ENCODE measurements at places on chromosomes 4 and X. TPM values are rescaled to one million over a fixed set of nuclear protein-coding genes. Genes with fewer than 3 reads are reported as not detected.

Gene MAGEC1
- total RNA-seq, result not detected

Gene SHROOM4
- total RNA-seq, result 0.39 TPM

Gene CDKL2
- total RNA-seq, result 0.37 TPM

Gene ANXA5
- 872 TPM for total RNA-seq

Gene GAGE12F
- not detected for total RNA-seq

Gene CD38
- not detected for total RNA-seq

Gene WNK3
- 0.20 TPM for total RNA-seq

Gene VEGFC
- total RNA-seq, result 11.8 TPM

Gene PDE6B
- 0.39 TPM for total RNA-seq
